Hindlimb muscle (tissue), 1 donor: ENCODE measurements at places on chromosomes 16 and 17. TPM values are rescaled to one million over a fixed set of nuclear protein-coding genes. Genes with fewer than 3 reads are reported as not detected.

DNA sequence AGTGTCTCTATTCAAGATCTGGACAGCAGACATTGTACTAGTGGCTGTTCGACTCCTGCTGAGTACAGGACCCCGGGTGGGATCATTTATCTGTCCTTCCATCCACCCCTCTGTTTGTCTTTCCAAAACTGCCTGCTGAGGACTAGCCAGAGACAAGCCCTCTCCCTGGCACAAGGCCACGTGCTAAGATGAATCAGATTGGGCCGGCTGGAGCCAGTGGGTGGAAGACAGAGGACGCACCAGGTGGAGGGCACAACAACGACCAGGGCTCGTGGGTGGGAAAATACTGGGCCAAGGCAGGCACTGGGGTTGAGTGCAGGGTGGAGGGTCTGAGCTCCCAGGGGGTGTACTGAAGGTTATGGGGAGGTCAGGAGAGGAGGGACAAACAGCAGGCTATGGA is 1.4 kb upstream of the CA7 start:
- DNase-seq = no peak

DNA sequence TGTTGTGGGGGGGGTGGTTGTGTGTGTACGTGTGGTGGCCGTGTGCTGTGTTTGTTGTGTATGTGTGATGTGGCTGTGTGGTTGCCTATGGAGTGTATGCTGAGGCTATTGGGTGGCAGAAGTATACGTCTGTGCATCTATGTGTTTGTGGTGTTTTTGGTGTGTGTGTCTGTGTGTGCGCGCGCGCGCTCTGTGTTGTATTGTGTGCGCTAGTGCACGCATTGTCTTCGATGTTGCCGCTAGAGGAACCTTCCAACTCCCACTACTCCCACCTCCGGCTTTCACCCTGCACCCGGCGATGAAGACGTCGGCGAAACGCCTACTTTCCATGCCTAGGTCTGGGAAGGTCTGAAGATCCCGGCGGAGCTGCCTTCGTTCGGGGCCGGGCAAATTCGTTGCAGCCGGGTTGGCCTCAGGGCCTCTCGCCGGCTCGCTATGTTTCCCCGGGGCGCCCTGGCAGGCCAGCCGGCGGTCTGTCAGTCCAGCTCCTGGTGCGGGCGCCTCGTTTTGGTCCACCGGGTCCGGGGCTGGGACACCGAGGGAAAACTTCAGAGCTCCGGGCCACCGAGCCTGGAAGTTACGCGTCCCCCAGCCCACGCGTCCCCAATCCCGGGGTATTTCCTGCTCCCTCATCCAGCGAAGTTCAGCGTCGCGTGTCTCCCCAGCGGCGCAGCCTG is 5.2 kb upstream of the DLX4 start:
- DNase-seq = peak; percentile 15

GRCh38 chr16:86734543-86735460 is 156.5 kb downstream of the FOXL1 start:
- no peak for DNase-seq

GRCh38 chr16:57606147-57606846 is 22.1 kb upstream of the ADGRG1 start:
- no peak for DNase-seq

The TMC8 gene
- polyA plus RNA-seq = 3.7 TPM

The KRT9 gene
- not detected for polyA plus RNA-seq

DNA sequence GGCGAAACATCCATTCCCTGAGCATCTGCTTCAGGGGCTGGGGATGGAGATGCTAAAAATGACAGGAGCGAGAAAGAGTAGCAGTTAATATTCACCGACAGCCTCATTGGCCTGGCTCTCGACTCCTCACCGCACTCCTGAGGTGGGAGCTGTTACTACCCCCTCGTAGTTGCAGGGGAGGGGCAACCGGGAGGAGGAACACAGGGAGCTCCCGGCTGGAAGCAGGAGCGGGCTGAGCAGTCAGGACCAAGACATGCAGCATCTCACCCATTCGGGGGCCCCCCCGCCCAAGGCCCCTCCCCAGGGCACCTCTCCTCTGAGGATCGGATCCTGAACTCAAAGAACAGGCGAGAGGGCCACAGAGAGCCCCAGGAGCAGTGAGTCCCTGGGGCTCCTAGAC is 4.5 kb upstream of the ACSF3 start:
- DNase-seq = no peak
